ENCODE measurements at places on chromosomes 2 and 18.

DNA sequence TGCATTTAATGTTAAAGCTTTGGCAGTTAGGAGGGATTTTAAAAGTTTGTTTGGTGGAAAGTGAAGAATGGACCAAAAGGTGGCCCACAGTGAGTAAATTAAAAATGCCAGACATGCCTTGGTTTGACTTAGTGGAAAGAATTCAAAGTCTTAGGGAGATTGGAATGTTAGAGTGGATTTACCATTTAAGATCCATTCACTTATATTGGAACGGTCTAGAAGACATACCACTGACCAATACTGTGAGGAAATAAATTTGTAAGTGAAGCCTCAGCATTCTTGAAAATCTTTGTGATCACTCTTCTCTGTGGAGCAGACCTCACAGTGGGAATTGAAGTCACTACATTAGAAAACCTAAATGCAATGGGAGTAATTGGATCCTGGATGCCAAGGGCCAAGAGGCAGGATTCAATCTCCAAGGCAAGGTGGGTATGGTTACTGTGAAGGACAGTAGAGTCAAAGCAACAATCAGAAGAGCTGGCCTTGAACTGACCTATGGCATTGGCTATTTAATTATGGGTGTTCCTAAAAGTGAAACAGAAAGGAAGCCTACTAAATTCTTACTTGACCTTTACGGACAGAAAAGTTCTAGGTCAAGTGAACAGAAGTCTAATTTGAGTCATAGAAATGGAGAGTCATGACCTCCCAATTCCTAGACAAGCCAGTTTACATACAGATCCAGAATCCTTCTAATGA, 40.2 kb upstream of the VRK2 start:
- no peak for DNase-seq

GRCh38 chr2:1153920-1154319, 203.3 kb downstream of the SNTG2 start:
- no peak for DNase-seq

DNA sequence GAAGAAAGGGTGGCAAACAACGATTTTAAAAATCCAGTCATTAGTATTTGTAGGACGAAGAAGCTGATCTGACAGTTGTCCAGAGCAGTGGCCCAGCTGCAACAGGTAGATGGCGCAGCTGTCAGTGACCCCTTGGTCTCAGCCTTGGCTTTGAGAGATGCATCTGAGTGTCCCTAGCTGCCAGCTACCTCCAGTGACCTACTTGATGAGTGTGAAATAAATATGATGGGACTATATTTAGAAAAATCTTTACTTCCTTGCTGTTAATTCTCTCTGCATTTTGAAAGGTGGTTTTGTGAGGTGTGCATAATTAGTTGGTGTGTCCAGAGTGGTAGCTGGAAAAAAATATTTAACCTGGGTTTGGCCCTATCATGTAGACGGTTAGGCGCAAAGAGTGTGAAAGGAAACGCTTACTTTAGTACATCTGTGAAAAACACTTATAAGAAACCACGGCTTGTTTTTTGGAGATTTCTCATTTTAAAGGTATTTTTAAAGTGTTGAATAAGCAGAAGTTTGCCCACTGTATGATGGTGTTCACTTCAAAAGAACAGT, 963 bp downstream of the INPP1 start:
- DNase-seq: no peak

- peak; percentile 61 for DNase-seq
These were observed at the start of gene NFE2L2 for GRCh38 chr2:177264693-177265587. Gene NFE2L2 (minus strand): TSS chr2:177264727. CDS start chr2:177264576, 151 bp downstream.

- no peak for DNase-seq
These were observed 110.8 kb upstream of the TRIB2 start for GRCh38 chr2:12605936-12606335.

DNA sequence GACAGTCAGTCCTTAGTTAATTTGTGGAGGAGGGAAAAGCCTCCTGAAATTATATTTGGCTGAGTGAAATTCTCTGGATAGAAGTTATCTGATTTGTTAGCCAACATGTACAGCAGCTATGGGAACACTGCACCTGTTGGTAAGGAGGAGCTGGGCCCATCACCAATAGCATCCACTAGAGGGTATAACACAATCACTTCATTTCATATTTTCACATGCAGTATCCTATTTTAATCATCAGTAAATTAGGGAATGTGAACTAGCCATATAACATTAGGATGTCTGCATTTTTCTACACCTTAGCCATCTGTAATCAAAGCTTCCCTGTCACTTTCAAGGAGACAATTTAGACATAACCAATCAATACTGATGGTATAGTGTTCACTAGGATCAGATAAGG, 818.4 kb upstream of the CDH2 start:
- DNase-seq: no peak

DNA sequence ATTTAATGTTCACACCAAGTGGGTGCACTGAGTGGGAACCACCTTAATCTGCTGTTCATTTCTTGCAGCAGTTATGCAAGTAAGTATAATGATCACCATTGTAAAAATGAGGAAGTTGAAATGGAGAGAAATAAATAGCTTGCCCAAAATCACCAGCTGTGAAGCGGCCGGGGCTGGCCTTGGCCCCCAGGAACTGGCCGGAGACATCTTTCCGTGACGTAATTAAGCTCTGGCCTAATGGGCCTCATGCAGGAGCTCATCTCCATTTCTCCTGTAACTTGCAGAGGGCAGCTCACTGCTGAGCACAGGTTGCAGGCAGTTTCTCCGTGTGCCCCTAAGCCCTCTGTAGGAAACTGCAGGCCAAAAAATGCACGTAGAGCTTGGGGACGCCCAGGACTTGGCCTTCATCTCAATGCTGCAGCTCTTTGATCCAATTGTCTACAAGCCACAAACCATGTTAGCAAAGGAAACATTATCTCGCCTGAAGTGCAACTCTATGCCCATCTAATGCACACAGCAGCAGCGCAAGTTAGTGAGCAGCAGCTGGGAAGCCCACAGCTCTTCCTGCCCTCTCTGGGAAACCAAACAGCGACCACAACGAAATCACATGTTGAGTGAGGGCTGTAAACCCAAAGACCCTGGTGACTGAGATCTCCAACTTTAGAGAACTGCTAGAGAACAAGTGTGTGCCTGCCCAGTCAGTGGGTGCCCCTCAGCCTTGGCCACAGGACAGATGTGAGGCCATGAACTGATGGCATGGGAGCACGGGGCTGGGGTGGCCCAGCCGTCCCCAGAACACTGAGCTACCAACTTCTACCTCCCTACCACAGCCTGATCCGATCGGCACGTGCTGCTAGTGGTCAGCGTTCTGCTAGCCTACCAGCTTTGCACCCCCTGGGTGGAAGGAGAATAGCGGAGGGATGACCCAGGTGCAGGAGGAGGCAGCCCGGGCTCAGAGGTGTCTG, 28.8 kb downstream of the APCDD1 start:
- no peak for DNase-seq

- no peak for DNase-seq
These were observed 104.4 kb downstream of the STRN start for GRCh38 chr2:36861896-36862295.

DNA sequence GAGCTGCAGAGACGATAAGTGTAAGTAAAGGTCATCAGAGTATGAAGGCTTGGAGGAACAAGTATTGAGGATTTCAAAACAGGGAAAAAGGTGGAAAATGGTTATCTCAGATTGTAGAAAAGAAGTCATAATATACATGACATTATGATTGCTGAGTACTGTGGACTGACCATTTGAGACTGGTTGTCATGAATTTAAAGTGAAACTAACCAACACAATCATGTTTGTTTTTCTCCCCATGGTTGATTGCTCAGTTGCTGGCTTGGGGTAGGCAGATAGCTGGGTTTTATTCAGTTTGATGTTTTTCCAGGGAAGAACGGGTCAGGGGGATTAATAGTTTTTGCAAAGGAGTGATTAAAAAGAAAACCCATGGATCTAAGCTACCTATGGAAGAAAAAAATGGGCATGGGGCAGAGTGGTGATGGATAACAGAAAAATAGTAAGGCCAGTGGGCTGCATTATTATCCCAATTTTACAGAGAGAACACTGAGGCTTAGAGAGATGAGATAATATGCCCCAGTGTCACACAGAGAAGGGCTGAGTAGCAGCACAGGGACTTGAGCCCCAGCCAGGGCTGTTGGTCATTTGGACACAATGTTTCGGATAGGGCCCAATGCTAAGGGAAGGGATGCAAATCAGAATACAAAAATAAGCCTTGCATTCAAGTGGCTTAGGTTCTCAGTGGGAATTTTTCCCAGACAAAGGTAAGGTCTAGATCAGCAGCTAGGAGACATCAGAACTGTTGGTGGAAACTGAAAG, 885.7 kb downstream of the DCC start:
- DNase-seq: no peak

DNA sequence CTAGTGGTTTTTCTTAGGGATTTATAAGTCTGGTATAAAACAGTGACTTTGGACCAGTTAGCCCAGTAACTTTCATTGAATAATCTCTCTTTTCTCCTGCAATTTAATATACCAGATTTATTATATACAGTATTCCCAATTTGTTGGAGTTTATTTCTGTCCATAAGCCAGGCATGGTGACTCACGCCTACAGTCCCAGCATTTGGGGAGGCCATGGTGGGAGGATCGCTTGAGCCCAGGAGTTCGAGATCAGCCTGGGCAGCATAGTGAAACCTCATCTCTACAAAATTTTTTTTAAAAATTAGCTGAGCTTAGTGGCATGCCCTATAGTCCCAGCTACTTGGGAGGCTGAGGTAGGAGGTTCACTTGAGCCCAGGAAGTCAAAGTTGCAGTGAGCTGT, 26.7 kb downstream of the CNNM4 start:
- no peak for DNase-seq

- DNase-seq: no peak
These were observed 39.7 kb downstream of the ADI1 start for GRCh38 chr2:3479430-3480320.

- no peak for DNase-seq
These were observed 18.9 kb upstream of the THOC1 start for GRCh38 chr18:286515-287310.

GRCh38 chr2:20313659-20314058, 37.0 kb downstream of the PUM2 start:
- no peak for DNase-seq

DNA sequence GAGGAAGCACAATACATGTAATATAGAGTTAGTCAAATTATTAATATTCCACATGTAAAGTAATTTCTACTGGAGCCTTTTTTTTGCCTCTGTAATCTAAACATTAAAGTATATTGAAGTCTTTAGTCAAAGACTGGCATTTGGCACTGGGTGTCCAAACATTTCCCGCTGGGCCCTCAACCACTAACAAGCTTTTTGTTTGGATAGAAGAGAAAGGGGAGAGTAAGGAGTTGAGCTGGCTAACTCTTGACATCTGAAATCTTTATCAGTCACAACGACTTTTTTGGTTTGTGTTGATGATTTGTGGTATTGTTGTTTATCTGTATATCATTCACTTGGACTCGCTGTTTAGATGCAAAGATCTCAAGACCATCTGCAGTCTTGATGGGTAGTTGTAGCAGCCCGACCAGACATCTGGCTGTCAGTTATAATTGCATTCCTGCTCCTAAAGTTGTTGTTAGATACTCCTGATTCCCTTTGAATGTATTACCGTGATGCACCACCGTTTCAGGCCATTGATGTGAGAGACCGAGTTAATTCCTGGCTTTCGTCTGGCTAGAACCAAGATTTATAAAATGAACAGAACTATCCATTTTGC, 379.6 kb downstream of the MTX2 start:
- DNase-seq: no peak

DNA sequence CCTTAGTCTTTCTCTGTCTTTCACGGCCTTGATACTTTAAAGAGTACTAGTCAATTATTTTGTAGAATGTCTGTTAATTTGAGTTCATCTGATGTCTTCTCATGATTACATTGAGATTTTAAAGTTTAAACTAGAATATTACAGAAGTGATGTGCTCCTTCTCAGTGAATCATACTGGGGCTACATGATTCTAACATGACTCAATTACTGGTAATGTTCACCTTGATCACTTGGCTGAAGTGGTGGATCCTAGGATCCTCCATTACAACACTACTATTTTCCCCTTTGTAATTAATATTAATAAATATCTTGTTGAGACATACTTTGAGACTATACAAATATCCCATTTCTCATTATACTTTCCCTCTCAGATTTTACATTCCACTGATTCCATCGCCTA, 148.5 kb downstream of the CAMKMT start:
- DNase-seq: no peak

DNA sequence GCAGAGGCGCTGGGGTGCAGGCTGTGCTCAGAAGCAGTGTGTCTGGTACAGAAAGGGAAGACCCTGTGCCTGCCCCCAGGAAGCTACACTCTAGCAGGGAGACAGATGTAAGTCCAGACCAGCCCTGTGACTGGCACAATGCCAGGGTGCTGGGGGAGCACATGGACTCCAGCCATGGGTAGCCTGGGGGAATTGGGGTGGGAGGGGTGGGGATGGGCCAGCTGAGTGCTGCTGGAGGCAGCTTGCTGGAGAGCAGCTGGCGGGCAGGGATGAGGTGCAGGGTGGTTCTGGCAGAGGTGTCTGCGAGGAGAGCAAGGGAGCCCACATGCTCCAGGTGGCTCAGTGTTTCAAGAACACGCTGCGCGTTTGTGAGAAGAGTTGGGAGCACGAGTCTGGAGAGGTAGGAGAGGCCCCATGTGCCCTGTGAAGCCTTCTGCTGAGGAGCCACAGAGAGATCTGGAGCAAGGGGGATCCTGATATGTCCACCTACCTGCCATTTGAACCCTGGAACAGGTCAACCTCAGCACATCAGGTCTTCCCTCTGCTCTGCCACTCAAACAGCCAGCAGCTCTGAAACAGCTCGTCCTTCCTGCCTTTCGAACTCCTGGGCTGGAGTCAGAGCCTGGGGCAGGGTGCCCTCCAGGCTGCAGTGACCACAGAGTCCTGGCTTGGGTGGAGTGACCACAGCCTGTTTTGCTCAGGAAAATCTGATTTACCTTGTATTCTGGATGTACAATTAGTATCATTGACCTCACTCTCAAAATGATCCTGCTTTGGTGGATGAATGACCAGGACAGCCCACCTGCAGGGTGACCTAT, 15.1 kb downstream of the ALLC start:
- no peak for DNase-seq

DNA sequence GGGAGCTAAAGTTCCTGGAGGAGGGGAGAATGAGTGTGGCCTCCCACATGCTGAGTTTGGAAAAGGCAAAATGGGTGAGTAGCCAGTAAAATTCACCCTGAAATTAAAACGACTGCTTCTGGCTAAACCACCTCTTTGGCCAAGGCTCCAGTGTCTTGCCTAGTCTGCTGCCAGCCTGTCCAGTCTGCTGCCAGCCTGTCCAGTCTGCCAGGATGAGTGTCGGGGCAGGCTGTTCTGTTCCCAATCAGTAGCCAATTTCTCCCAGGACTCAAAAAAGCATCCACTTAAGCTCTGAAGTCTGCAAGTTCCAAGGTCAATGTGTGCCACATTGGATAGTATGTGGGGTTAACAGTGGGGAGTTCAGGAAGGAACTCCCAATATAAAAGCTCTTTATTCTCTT, 134.6 kb upstream of the KLHL29 start:
- DNase-seq: no peak

- DNase-seq: no peak
These were observed 8.1 kb downstream of the SMAD4 start for GRCh38 chr18:51038110-51038509.

- no peak for DNase-seq
These were observed 56.2 kb downstream of the SLC38A11 start for GRCh38 chr2:164899121-164899520.

Measured in D721Med (cell line).